Substantia nigra (tissue), 51 donors: ENCODE measurements at places on chromosomes 5 and 9.

- DNase-seq: no peak
Measured at GRCh38 chr9:94812343-94812742, 85.8 kb downstream of the AOPEP start.

DNA sequence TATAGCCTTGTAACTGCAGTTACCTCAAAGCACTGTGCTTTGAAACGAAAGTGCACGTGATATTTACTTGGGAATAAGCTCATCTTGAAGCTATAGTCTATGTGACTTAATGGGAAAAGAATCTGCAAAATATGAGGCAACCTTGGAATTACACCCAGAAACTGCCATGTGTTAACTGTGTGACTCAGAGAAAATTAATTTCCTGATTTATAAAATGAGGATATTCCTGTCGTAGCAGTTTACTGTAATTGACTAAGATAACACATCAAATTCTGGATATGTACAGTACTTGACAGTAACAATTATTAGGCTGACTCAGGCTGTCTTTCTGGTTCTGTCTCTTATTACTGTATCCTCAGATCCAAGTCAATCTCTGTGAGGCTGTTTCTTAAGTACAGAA is 1079.9 kb upstream of the ACO1 start:
- DNase-seq: no peak

GRCh38 chr9:121735065-121735792 is 83.8 kb downstream of the DAB2IP start:
- no peak for DNase-seq

- DNase-seq: no peak
Measured at GRCh38 chr5:37370550-37370863, 399 bp downstream of the NUP155 start.

DNA sequence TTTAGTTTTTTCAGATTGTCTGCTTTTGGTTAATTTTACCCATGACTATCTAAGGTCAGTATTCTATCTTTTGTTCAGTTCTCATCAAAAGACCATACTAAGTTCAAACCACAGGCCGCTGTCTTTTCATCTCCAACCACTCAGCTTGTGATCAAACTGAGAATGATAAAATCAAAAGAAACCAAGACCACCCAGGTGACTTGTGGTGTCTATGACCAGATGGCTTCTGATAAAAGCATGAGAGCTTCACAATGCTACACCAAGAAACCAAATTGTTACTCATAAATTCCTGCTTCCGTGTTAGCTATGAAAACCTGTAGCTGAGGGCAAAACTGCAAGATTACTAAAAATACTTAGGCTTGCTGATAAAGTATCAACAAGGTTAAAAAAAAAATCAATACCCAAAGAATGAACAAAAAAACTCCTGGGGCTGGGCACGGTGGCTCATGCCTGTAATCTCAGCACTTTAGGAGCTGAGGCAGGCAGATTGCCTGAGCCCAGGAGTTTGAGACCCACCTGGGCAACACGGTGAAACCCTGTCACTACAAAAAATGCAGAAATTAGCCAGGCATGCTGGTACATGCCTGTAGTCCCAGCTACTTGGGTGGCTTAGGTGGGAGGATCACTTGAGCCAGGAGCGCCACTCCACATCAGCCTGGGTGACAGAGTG is 25.8 kb upstream of the GPX8 start:
- no peak for DNase-seq

DNA sequence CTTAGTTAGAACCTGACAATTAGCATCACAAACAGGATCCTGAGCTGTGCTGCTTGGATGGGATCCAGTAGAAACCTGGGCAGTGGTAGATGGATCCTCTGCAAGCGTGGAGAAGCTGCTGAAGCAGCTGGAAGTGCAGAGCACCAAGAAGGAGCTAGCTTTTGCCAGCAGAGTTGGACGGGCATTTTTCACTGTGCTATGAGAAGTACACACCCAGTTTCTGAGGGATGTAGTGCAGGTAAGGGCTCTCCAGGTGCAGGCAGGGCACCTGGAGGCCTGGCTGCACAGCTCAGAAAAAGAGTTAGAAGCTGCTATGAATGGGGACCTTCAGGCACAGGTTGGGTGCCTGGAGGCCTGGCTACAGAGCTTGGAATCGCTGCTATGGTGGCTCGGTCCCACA is 623.9 kb upstream of the NUDT12 start:
- no peak for DNase-seq

- no peak for DNase-seq
Measured at GRCh38 chr5:119016125-119016774, 27.9 kb upstream of the DTWD2 start.

DNA sequence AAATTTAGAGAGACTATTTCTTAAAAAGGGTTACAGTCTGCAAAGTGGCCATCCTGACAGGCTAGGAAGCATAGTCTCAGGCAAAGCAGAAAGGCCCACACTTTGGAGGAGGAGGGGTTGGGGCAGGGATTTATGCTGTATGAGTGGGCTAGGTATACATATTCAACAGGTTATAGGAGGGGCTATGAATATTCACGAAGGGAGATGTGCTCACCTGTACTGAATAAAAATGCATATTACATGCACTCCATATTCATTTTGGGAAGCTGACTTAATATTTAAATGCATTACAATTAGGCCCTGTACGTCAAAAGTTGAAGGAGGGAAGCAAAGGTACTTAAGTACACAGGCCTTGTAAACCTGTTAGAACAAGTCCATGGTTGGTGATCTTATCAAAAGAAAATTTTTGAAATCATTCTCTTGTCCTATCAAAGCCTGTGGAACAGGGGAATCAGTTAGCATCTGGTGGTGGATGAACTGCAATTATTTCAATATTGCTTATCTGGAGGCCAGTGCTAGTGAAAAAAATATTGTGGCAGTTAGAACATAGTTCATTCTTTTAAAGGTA is 1.6 kb downstream of the CENPP start:
- DNase-seq: no peak
